ENCODE measurements at places on chromosomes 16 and 17. TPM values are rescaled to one million over a fixed set of nuclear protein-coding genes. Genes with fewer than 3 reads are reported as not detected.

The TBC1D3E gene
- not detected for polyA plus RNA-seq

The MRM3 gene
- 15.3 TPM for polyA plus RNA-seq

The SEC14L1 gene
- polyA plus RNA-seq: 94.5 TPM

The INPP5K gene
- polyA plus RNA-seq: 34.1 TPM

The CKLF gene
- 45.0 TPM for polyA plus RNA-seq

The KPNA2 gene
- 71.3 TPM for polyA plus RNA-seq

The UMOD gene
- 0.21 TPM for polyA plus RNA-seq

The FKBP10 gene
- polyA plus RNA-seq: 148 TPM

The CNTD1 gene
- polyA plus RNA-seq: 2.7 TPM

The GNGT2 gene
- 4.6 TPM for polyA plus RNA-seq

The DNAAF8 gene
- 3.3 TPM for polyA plus RNA-seq

DNA sequence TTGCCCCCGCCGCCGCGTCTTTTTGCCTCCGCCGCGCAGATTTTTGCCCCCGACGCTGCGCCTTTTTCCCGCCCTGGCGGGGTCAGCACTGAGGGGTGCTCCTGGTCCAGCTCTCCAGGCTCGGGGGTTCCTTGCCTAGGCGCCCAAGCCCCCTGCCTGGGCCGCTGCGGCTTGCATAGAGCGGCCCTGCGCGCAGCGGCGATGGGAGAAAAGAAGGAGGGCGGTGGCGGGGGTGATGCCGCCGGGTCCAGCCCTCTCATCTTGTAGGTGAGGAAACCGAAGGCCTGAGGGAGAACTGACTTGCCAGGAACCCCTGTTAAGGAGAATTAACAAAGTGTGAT, 330.8 kb upstream of the WSB1 start:
- no peak for DNase-seq

DNA sequence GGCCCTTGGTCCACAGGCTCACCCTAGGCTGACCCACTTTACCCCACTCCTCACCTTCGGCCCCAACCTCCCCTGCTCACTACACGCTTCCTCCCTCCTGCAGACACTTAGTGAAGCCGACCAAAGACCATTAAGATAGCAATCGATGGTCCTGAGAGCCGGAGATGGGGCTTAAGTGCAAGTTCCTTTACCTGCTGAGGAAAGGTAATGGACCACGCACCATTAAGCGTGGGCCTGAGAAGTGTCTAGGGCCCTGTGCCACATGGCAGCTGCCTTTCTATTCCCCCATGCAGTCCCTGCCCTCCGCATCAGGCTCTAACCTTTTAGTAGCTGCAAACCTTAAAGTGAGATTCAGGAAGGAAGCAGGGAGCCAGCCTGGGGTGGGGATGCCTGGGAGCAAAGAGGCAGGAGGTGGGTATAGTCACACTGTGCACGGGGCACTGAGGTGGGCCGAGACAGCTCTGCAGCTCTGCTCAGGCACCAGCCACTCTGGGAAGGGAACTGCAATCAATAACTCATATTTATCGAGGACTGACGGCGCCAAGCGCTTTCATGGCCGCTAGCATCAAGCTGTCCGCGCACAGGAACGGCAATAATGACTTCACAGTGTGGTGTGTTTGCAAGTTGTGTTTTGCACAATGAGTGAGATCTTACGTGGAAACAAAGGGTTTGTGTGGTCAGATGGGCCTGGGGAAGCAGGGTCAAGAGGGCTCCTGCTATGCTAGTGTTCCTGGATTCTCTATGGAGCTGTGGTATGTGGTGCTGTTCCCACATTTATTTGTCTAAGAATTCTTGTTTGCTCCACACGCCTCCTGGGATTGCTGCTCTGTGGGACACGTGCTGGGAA, 84.9 kb upstream of the CDC42EP4 start:
- DNase-seq: peak; percentile 36

GRCh38 chr17:79618383-79619067, 7.7 kb upstream of the RBFOX3 start:
- peak; percentile 36 for DNase-seq

DNA sequence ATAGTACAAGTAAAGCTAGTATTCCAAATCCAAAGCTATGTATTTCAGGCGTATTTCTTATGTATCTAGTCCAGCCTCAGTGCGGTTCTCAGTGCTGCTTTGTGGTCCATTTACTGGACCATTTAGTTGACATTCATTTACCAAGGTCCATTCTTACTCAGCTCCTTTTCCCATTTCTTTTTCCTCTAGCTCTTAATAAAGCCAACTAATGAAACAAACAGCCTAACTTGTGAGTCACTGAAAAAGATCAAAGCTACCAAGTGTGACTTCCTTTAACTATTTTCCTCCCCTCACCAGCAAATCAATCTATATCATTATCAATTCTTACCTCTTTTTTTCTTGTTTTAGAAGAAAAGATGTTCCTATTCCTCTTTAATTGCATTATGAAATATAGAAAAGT, 64.0 kb downstream of the CYB561 start:
- no peak for DNase-seq

DNA sequence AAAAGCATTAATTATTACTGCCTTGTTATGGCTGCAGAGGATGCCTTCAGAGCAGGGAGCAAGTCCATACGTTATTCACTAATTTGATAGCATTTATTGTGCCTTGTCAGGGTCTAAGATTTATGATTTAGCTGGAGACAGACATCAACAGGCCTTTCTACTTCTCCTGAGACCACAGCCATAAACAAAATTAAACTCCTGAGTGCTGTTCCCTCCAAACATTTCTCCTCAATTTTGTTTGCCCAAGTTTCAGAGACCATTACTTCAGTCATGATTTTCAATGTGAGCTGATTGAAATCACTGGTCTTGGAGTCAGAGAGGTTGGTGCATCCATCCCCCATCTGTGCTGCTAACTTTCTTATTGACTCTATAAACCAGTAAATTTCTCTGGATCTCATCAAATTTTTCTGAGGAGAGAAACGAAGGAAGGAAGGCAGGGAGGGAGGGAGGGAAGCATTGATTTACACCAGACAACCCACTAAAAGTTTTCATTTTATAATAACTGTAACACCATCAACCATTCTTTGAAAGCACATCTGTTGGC, 423.6 kb upstream of the CDH11 start:
- DNase-seq: no peak

DNA sequence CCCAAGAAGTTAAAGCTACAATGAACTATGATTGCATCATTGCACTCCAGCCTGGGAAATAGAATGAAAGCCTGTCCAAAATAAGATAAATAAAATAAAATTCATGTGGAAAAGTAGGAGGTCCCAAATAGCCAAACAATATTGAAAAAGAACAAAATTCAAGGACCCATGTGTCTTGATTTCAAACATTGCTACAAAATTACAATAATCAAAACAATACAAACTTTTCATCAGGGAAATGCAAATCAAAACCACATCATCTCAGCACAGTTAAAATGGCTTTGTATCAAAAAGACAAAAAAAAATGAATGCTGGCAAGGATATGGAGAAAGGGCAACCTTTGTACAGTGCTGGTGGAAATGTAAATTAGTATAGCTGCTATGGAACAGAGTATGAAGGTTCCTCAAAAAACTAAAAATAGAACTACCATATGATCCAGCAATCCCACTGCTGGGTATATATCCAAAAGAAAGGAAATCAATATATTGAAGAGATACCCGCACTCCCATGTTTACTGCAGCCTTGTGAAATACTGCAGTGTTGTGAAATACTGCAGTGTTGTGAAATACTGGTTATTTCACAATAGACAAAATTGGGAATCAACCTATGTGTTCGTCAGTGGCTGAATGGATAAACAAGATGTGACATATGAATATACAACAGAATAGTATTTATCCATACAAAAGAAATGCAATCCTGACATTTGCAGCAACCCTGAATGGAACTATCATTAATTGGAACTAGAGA, 24.5 kb upstream of the ZNF287 start:
- peak; percentile 68 for DNase-seq

DNA sequence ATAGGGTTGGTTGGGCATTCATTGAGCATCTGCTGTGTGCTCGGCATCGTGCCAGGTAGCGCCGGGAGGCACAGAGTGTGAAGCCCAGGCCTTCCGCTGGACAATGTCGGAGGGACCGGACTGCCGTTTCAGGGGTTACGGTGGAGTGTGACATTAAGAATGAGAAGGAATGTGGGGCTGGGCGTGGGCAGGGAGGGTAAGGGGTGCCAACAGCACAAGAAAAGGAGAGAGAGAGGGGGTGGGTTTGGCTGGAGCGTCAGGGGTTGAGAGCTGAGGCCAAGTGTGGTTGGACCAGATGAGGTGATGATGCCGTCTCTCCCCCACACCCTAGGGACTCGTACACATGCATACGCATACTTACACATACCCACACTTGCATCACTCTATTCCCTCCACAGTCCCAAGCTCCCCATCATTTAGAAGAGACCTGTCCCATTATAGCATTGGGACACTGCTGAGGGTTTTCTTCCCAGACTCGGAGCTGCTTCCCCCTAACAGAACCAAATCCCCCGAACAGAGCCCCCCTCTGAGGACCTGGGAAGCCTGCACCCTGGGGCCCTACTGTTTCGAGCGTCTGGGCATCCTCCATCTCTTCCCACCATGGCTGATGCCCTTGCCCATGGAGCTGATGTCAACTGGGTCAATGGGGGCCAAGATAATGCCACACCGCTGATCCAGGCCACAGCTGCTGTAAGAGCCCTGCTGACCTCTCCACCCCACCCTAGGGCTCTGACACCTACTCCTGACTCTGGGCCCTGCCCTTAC, 3.3 kb upstream of the KCTD11 start:
- DNase-seq: no peak

- DNase-seq: no peak
Measured at GRCh38 chr16:6926762-6927161, 405.9 kb upstream of the RBFOX1 start.

DNA sequence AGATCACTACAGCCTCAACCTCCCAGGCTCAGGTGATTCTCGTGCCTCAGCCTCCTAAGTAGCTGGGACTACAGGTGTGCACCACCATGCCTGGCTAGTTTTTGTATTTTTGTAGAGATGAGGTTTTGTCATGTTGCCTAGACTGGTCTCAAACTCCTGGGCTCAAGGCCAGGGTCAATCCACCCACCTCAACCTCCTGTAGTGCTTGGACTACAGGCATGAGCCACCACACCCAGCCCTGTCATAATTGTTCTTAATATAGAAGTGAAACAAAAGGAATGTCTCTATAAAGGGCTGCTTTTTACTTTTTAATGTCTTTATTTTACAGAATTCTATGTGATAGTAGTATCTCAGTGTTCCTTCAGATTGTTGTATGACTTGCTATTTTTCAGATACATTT, 345.2 kb upstream of the TBX2 start:
- no peak for DNase-seq

DNA sequence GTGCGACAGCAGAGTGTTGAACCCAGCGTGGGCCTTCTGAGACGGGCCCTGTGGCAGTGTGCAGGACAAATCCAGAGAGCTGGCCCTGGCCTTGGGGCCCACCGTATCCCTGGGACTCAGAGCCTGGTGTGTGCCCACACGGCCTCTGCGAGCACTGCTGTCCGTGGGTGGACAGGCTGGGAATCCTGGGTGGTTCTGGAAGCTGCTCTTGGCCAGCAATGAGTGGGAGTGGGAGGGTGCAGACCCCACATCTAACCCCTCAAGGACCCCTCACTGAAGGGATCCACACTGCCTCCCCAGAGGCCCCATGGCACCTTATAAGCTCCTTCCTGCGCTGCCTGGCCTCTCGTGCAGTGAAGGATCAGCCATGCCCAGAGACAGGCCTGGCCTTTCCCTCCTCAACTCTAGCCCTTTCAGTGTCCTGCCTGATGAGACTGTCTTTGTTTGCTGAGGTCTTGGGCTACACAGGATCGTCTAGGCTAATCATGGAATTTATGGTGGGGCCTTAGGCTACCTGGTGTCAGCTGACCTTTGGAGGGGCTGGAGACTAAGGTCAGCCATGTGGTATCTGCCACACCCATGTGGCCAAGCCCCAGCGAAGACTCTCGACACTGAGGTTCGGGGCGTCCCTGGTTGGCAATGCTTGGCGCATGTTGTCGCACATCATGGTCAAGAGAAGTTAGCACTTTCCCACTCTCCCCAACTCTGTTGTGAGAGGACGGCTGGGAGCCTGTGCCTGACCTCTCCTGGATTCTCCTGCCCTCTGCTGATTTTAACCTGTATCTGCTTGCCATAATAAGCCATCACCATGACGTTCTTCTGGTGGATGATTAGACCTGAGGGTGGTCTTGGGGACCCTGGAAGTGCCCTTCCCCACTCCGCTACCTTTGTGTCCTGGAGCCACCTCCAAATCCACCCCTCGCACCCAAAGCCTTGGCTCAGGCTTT, 16.4 kb upstream of the GINS2 start:
- DNase-seq: no peak

- no peak for DNase-seq
Measured at GRCh38 chr17:49341356-49341755, 20.7 kb downstream of the ZNF652 start.

- no peak for DNase-seq
Measured at GRCh38 chr16:10760858-10761257, 17.2 kb downstream of the NUBP1 start.

DNA sequence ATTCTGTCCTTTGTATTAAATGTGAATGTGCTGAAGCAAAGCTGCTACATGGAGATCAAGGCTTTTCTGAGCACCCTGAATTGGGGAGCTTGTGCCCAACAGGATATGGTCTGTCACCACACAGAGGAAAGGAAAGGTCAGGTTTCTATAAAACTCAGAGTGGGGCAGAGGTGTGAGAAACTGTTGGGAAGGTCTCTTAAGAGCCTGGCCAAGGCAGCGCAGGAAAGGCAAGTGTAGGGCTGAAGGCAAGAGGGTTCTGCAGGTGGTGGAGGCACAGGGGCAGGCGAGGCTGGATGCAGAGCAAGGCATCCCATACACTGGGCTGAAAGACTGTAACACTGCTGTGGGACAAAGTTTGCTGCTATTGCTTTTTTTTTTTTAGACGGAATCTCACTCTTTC, 8.1 kb downstream of the COX6A2 start:
- no peak for DNase-seq

DNA sequence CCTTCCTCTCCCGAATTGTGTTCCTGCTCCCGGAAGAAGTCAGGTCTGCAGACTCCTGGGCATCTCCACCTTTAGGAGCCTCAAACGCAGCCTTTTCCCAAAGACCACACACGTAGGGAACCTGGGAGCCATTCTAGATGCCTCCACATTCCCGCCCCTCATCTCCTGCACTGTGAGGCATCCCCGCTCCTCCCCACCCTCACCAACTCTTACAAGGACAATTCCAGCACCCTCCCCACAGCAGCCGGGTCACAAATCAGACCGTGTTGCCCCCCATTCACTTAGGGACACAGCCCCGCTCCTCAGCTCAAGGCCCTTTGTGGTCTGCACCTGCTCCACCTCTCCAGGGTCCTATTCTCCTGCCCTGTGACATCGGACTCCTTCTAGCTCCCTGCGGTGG, 49.6 kb downstream of the ABR start:
- DNase-seq: peak; percentile 14

DNA sequence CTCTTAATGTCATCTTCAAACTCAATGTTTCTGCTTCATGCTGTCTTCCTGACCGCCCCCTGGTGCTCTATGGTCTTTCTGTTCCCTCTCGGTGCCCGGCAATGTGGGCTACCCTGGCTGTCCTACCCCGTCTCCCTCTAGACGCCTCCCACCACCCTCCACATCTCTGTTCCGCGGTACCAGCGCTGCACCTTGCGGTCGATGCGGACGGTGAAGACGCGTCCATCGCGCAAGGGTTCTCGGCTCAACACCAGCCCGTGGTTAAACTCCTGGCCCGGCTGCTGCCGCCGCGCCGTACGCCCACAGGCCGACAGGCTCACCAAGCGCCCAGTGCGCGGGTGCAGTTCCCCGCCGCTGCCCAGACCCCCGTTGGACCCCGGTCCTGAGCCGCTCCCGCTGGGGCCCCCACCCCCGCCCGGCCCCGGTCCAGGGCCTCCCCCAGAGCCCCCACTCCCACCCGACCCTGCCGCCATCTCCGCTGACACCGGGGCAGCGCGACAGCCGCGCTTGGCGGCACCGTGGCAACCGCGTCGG, at the start of gene NEURL4:
Gene NEURL4, minus strand, starts transcription at position 496 of the 534 bp plus-strand sequence. Its CDS starts 23 bp downstream, at position 473.
- no peak for DNase-seq

GRCh38 chr17:48308581-48308980, 121.4 kb downstream of the SKAP1 start:
- no peak for DNase-seq

Data from left lung (tissue), 14 donors.